ENCODE measurements at places on chromosomes 2 and 18.

GRCh38 chr2:205772983-205773382, 90.7 kb downstream of the NRP2 start:
- DNase-seq, result no peak

GRCh38 chr2:19738707-19739106, 163.1 kb downstream of the TTC32 start:
- no peak for DNase-seq

DNA sequence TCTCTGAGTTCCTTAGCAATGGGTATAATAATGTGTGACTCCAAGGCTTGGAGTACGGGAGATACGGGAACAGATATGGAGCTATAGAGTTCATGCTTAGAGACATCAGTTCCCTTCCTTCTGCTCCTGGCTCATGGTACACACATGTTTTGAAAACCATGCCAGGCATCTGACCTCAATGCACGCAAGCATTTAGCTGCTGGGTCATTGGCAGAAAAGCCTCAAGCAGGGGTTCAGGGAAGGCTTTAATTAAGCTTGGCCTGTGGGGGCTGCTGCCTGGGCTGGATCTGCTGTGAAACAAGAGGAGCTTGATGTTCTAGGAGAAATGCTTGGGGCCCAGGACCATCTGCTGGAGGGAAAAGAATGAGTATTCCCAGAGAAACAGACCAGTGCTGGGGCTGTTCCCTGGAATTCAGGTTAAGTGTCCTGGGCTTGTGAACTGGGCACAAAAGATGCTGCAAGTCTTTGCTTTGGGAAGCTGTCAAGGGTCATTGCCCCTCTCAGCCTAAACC, 3.2 kb downstream of the ALLC start:
- no peak for DNase-seq

- no peak for DNase-seq
Measured at GRCh38 chr2:234702731-234703225, 205.9 kb upstream of the ARL4C start.

GRCh38 chr18:8526332-8526731, 82.9 kb upstream of the RAB12 start:
- no peak for DNase-seq

- DNase-seq, result no peak
Measured at GRCh38 chr18:26357960-26358359, 131.7 kb downstream of the TAF4B start.

GRCh38 chr2:133802409-133803039, 234.3 kb upstream of the NCKAP5 start:
- no peak for DNase-seq

- DNase-seq, result no peak
Measured at GRCh38 chr2:202135091-202135874, 62.2 kb downstream of the KIAA2012 start.

GRCh38 chr2:132484144-132484543, 67.5 kb downstream of the GPR39 start:
- DNase-seq, result no peak

DNA sequence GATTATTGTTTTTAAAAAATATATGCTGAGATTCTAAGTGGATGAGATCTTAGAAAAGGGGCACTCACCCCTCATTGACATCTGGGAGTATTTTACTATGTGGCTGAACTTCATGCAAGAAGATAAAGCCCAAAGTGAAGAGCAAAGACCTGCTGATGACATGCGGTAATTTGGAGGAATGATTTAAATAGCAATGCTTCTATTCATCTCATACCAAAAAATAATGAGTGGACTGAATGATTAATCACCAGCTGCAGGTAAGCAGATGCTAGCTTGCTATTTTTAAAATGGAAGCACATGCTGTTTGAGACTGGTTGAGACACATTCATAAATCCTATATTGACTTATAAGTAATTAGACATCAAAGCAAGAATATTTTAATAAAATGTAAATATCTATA, 12.7 kb upstream of the CDK15 start:
- DNase-seq, result no peak

DNA sequence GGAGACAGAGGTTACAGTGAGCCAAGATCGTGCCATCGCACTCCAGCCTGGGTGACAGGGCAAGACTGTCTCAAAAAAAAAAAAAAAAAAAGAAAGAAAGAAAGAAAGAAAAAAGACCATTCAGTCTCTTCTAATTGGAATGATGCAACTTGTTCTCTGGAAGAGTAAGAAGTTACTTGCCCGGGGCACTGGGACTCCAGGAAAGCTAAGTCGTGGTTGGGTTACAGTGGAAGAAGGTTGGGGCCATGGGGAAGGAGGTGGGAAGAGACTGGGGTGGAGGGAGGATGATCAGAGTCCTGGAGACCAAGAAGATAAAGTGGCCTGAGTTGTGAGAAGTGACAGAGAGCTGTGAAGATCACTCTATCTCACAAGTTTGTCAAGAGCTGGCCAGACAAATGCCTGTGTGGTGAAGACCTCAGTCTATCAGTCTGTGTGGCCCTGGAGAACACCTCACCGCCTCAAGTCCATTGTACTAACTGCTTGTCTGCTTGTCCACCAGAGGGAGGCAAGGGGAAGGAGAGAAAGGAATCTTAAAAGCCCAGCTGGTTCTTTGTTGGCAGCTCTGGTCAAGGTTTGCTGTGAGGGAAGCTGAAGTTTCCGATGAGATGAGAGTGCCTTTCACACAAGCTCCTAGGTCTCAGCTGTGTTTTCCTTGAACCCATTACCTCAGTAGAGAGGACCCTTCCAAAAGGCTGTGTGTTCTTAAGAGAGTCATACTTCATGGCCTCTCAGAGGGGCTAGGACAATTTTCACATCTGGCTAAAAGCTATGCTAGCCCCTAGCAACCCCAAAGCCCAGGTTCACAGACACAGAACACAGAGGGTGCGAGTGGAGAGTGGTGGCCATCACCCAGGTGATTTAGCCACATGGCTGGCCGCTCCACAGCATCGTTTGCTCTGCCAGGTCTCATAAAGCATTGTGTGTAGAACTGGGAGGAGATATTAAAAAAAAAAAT, 72.0 kb upstream of the TMEM178A start:
- no peak for DNase-seq

DNA sequence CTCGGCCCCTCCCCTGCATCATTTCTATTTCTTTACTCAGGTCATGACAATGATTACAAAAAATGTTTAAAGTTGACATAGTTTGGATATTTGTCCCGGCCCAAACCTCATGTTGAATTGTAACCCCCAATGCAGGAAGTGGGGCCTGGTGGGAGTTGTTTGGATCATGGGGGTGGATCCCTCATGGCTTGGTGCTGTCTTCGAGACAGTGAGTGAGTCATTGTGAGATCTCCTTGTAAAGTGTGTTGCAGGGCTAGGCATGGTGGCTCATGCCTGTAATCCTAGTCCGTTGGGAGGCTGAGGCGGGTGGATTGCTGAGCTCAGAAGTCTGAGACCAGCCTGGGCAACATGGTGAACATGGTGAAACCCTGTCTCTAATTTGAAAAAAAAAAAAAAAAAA, 9.2 kb upstream of the MAP4K4 start:
- DNase-seq, result no peak

GRCh38 chr2:179273461-179273962, 8.9 kb upstream of the SESTD1 start:
- no peak for DNase-seq

- DNase-seq, result no peak
Measured at GRCh38 chr18:61765097-61765496, 127.7 kb downstream of the RNF152 start.

GRCh38 chr18:75857558-75857957, 430.1 kb upstream of the SMIM21 start:
- no peak for DNase-seq

DNA sequence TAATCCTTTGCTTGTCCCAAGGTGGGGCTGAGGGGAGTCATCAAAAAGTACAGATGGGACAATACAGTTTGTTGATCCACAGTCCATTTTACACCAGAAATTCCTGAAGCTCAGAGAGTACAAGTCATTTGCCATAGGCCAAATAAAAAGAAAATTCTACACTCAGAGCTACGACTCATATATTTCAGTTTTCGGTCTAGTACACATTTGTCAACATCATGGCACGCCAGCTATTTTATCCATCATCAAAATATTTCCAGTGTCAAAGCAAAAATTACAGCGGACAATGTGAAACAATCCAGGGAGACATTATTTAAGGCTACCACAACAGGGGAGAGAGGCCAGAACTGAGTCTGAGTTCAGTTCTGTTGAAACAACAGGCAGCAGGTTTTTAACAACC, 587.5 kb upstream of the DSEL start:
- DNase-seq, result no peak

- no peak for DNase-seq
Measured at GRCh38 chr2:219184121-219184520, 6.0 kb downstream of the RETREG2 start.

- DNase-seq, result no peak
Measured at GRCh38 chr18:13973061-13973575, 57.8 kb upstream of the MC2R start.

DNA sequence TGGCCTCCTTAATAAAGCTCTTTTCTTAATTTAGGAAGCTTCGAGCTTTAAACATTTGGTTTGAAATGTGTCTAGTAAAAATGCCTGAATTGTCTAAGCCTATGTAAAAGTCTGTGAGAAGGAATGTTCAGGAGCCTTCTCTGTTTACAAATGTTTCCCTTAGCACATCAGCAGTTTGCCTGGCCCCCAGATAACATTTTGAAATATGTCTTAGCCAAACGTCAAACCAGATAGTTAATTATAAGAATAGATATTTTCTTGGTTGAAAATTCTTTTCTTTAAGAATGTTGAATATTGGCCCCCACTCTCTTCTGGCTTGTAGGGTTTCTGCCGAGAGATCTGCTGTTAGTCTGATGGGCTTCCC, 498.6 kb downstream of the CCDC85A start:
- DNase-seq, result no peak

DNA sequence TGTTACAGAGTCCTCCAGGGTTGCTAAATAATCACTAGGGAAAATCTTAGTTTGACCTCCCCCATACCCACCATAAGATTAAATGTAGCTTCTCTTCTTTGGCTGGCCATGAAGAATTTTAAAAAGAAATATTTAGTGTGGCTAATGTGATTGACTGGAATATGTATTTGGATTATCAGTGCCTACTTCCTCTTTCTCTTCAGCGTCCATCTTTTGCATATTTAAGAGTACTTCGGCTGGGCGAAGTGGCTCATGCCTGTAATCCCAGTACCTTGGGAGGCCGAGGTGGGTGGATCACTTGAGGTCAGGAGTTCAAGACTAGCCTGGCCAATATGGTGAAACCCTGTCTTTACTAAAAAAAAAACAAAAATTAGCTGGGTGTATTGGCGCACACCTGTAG, 28.8 kb downstream of the ADAM23 start:
- no peak for DNase-seq

DNA sequence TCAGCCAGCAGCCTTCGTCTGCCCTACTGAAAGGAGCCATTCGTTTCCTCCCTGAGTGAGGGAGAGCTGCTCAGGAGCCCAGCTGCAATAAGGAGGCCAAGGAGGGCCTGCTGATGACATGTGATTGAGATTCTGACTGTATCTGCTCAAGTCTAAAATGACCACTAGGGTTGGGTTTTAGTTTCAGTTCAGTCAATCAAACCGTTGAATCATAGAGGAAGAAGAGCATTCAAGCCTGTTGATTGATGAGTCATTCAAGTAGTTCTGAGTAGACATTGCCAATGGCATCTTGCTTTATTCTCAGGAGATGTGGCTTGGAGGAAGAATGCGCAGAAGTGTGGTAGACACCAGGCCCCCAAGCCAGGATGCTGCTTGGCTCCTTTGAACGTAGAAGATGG, 19.9 kb upstream of the BCL2L11 start:
- no peak for DNase-seq

- DNase-seq, result no peak
Measured at GRCh38 chr2:235391921-235392615, 101.8 kb upstream of the AGAP1 start.

DNA sequence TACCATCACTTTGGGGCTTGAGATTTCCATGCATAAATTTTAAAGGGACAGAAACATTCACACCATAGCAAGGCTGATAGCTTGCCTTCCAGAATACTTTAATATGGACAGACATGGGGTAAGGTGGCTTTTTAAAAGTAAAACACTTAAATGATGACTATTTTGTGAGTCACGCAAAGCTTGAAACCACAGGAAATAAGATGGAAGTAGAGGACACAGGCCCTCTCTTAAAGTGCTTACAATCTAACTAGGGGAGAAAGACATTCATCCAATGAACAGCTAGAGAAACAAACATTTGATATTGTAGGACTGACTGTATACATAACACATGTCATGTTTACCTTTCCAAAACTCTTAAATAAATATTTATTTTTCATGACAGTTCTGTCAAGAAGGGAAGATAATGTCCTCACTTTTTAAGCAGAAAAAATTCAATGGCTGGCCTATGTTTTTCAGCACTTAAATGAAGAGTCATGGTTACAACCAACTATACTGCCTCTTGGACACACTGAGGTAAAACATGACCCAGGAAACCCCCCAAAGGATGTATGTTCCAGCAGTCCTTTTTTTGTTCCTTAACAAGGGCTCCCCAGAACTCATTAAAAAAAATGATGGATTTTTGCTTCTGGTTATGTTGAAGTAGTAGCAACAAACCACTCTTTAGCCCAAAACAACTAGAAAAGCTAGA, 120.0 kb upstream of the RBMS1 start:
- DNase-seq, result no peak

GRCh38 chr2:175010848-175011254, 5.7 kb upstream of the CHN1 start:
- DNase-seq, result no peak

Data from naive B cell (primary cell).